ENCODE measurements at places on chromosomes 12 and 14.

DNA sequence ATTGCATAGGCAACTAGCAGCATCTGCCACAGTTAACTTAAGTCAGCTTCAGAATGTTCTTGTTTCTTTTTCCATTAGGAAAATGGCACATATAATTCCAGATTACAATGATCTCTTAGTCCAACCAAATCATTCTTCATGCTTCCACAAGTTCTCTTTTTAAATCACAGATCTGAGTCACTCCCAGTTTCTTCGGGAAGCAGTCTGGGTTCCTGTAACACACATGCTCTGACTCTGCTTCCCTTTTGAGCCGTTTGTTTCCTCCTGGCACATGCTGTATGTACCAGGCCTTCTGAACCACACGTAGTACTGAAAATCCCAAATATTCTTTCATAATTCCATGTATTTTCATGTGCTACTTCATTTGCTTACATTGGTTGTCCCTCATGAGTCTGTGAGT, 388.8 kb upstream of the PDE3A start:
- no peak for DNase-seq

GRCh38 chr12:5945071-5946008, at the start of gene ANO2:
ANO2 (minus strand) TSS chr12:5945259; CDS start chr12:5945217, 42 bp downstream.
- no peak for DNase-seq

- no peak for DNase-seq
Observed at GRCh38 chr14:21723431-21724045, 49.9 kb upstream of the OR4E1 start.

DNA sequence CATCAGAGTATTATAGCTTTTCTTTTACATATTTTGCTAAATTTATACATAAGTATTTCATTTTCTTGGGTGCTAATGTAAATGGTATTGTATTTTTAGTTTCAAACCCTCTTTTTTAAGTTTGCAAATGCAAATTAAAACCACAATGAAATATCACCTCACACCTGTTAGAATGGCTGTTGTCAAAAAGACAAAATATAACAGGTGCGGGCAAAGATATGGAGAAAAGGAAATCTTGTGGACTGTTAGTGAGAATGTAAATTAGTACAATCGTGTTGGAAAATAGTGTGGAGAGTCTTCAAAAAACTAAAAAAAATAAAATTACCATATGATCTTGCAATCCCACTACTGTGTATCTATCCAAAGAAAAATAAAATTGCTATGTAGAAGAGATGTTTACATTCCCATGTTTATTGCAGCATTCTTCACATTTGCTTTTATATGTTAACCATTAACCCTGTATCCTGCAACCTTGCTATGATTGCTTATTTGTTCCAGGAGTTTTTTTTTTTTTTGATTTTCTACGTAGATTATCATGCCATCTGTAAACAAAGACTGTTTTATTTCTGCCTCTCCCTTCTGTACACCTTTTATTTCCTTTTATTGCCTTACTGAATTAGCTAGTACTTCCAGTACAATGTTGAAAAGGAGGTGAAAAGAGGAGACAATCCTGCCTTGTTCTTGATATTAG, 405.4 kb upstream of the MIS18BP1 start:
- DNase-seq, result no peak

DNA sequence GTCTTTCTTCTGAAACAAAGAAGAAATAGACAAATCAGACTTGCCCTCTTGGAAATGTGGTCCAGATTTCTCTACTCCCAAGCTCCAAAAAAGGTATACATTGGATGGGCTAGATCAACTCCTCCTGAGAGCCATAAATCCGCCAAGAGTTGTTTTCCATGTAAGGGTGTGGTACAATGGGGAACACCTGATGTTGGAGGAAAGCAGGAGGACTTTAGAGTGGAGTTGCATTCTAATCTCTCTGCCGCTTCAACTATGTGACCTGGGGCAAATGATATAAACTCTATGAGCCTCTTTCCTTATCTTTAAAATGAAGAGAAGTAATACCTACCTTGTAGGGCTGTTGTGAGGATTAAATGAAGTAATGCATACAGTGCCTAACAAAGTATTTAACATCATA, 101.6 kb downstream of the RMST start:
- DNase-seq, result no peak

- DNase-seq, result no peak
Observed at GRCh38 chr14:32374155-32374554, 45.1 kb downstream of the AKAP6 start.

DNA sequence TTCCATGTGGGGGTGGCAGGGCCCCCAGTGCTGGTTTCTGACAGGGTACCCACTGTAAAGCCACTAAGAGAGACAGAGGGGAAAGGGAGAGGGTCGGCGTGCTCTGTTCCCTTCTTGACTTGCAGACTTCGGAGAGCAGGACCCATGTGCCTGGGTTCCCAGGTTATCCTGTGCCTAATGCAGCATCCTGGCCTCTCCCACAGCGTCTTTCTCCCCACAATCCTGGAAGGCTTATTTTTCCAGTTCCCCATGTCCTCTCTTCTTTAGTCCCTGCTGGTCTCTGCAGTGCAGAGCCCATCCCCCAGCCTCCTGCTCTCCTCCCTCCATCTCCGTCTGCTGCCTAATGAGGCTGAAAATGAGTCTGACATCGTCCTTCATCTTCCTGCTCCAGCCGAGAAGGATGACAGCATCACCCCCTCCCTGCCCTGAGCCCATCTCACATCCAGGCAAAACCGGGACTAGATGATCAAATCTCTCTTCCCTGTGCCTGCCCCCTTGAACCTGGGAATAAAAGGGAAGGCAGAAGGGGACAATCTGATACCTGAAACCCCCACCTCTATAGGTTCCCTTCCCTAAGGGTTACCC, 15.1 kb downstream of the CALCOCO1 start:
- DNase-seq, result no peak

- no peak for DNase-seq
Observed at GRCh38 chr14:79056879-79057278, 886.7 kb downstream of the NRXN3 start.

GRCh38 chr14:96734076-96734622, 63.0 kb upstream of the VRK1 start:
- no peak for DNase-seq

- no peak for DNase-seq
Observed at GRCh38 chr14:73261075-73261474, 23.8 kb downstream of the PAPLN start.

- no peak for DNase-seq
Observed at GRCh38 chr12:93825931-93826555, 148.9 kb downstream of the CRADD start.

- no peak for DNase-seq
Observed at GRCh38 chr12:23893611-23894010, 55.9 kb downstream of the SOX5 start.
